Activated CD8-positive, alpha-beta memory T cell treated with anti-CD3 and anti-CD28 coated beads for 1 hour (primary cell): ENCODE measurements at places on chromosomes 11 and 22.

- no peak for DNase-seq
These were observed 56.0 kb downstream of the ACER3 start for GRCh38 chr11:76916712-76917111.

GRCh38 chr11:112822478-112823274 lies 138.5 kb upstream of the NCAM1 start:
- no peak for DNase-seq

- DNase-seq = no peak
These were observed 14.5 kb downstream of the OTOG start for GRCh38 chr11:17561526-17561925.

GRCh38 chr11:13168271-13168670 lies 109.3 kb upstream of the BMAL1 start:
- no peak for DNase-seq

- peak; percentile 85 for DNase-seq
These were observed 16.0 kb downstream of the TRPM5 start for GRCh38 chr11:2428322-2428795.

DNA sequence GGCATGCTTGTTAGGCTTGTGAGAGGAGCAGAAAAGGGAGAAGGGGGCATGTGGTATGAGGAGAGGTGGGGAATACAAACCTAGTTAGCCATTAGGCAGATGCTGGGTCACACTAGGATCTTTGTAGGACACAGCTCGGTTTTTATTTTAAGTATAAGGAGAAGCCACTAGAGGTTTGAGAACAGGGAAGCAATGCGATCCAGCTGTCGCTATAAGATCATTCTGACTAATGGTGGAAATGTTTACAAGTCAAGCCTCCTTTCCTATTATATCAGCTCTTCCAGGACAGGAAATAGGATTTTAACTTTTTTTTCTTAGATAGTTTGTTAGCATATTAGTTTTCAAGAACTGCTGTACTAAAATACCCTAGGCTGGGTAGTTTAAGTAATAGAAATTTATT lies 609.9 kb downstream of the INSC start:
- DNase-seq = no peak

DNA sequence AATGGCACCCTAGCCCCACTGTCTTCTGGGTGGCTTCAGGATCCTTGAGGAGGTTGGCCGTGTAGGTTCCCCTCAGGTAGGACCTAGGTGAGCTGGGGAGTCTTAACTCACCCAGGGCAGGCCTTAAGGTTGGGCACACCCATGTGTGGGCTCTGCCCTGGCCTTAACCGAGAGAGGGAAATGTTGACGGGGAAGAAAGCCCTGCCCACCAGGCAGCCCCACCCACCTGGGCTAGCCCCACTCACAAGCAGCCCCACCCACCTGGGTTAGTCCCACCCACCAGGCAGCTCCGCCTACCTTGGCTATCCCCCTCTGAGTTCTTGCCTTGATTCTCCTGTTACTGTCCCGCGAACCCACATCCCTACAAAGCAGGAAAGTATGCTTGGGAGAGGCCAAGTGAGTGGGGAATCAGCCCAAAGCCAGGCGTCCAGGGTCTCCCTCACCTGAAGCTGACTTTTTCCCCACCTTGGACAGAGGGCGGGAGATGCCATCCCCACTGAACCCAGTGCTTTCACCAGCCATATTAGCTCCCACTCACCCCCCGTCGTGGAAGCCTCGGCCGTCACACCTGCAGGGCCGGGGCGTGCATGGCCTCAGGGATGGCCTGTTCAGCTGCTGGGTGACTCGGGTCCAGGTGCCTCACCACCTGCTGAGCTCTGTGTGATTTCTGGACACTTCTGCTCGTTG lies at the start of gene MYEOV:
Gene MYEOV, plus strand, starts transcription at position 337 of the 687 bp plus-strand sequence. CDS start 1,200 bp downstream, outside the sequence.
- no peak for DNase-seq

DNA sequence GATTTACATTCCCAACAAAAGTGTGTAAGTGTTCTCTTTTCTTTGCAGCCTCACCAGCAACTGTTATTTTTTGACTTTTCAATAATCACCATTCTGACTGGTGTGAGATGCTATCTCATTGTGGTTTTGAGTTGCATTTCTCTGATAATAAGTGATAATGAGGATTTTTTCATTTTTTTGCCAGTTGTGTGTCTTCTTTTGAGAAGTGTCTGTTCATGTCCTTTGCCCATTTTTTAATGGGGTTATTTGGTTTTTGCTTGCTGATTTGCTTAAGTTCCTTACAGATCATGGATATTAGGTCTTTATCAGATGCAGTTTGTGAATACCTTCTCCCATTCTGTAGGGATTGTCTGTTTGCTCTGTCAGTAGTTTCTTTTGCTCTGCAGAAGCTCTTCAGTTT lies 107.7 kb downstream of the EHF start:
- DNase-seq = no peak

DNA sequence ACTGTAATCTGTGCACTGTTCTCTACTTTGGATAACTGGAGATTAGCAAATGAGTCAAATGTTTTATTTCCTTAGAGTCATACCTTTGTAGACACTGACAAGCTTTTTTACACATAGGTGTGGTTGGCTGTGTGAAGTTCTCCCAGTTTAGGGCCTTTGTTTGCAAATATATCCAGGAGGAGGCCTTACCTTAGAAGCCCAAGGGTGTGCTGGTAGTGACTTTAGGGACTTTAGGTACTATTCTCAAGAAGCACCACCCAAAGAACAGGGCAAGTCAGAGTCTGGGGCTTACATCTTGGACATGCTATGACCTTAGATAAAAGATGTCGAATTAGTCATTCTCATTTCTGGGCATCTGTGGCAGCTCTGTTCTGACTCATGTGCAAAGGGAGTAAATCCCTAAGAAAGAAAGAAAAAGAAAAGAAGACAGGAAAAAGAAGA lies 4.8 kb upstream of the FAR1 start:
- no peak for DNase-seq
